ENCODE measurements at places on chromosomes 7 and 10.

GRCh38 chr10:48769706-48770435, 85.2 kb downstream of the WDFY4 start:
- no peak for DNase-seq

DNA sequence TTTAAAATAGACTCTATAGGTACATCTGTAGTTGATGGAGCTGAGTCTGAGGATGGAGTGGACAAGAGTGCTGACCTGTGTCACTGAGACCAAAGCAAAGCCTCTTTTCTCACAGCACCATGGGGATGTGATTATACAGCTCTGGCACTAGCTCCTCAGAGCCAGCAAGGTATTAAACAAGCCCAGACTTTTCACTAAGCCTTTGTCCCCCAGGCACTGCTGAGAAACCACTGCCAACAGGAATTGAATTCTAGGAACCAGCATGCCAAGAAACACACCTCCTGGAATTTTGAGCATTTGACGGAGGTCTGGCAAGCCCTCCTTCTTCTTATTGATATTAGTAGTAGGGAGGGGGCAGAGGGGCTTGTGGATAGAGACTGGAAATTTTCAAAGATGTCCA, 147.0 kb downstream of the C1GALT1 start:
- no peak for DNase-seq

GRCh38 chr10:18104223-18104872, 35.9 kb upstream of the CACNB2 start:
- DNase-seq: peak; percentile 17

GRCh38 chr7:51026341-51026740, 243.6 kb upstream of the GRB10 start:
- no peak for DNase-seq

GRCh38 chr7:40598915-40599314, 464.1 kb downstream of the SUGCT start:
- DNase-seq: no peak

All from GM04504 (cell line).